ENCODE measurements at places on chromosomes 6 and 20.

DNA sequence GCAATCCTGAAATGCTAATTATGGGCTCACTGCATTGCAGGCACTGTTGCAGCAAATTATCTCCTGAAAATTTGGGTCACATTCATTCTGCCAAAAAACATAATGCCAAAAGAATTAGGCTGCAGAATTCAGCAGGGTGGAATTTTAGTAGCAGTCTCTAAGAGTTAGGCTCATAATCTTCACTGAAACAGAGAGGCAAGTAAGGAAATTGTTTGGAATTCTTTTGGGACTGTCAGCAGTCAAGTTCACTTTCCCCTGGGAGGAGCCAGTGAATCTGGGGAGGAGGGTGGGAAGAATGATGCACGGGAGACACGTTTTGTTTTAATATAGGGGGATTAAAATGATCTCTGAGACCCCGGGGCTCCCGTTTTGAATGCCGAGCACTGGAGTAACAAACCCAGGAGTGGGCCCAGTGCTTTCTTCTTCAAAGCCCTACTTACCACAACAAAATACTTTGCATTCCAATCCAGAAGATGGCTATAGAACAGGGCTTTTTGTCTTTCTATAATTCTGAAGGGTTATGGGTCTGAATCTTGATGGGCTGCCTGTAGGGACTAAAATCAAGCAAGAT lies 44.7 kb downstream of the SOBP start:
- no peak for DNase-seq

DNA sequence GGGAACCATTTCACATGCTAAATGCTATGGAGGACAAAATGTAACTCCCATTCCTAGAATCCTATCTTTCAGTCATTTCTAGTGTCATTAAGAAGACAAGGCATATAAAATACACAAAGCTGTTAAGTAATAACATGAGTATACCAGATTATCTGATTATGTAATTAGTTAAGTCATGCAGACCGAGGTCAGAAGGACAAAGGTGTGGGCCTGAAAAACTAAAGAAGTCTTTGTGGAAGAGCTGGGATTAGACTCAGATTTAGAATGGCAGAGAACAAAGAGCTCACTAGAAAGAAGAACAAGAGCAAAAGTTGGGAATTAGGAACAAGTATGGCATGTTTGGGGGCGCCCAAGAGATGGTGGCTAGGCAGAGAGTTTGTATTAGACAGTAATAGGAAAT lies 37.0 kb downstream of the EFHC1 start:
- DNase-seq = no peak

GRCh38 chr6:10569392-10570127 lies 48.4 kb downstream of the GCNT2 start:
- no peak for DNase-seq

GRCh38 chr20:58941471-58941870 lies 39.6 kb upstream of the NELFCD start:
- DNase-seq = no peak

- no peak for DNase-seq
Measured at GRCh38 chr20:19966840-19967239, 50.3 kb upstream of the NAA20 start.

GRCh38 chr6:131787766-131788712 lies 19.8 kb upstream of the ENPP1 start:
- no peak for DNase-seq

DNA sequence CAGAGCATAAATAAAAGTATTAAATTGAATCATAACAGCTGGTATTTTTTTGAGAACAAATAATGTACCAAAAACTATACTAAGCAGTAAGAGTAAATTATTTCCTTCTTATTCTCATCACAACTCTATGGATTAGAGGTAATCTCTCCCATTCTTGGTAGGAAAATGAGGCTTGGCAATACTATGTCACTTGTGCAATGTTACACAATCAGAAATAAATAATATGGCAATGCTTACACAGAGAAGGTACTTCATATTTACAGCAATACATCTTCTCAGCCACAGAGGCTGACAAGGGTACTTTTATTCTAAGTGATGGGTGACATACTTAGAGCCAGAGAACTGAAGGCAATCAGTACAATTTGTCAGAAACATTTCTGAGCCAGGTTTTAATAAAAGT lies 3.9 kb downstream of the DST start:
- DNase-seq = no peak

DNA sequence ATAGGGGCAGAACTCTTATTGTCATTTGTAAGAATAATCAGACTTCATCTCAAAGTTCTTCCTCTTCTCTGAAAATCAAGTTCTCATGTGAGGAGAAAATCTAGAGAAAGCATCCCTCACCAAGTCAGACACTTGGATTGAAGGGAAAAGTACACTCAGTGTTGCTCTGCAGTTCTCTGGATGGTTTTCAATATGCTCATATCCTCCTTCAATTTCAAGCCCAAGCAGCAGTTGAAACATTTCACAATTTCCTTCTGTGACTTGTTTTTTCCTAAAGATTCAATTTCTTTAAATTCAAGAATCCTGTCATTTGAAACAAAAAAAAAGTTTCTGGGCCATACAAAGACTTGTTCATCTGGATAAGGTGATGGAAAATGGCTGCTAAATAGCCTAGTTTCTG lies 140.2 kb upstream of the AHI1 start:
- DNase-seq = no peak

DNA sequence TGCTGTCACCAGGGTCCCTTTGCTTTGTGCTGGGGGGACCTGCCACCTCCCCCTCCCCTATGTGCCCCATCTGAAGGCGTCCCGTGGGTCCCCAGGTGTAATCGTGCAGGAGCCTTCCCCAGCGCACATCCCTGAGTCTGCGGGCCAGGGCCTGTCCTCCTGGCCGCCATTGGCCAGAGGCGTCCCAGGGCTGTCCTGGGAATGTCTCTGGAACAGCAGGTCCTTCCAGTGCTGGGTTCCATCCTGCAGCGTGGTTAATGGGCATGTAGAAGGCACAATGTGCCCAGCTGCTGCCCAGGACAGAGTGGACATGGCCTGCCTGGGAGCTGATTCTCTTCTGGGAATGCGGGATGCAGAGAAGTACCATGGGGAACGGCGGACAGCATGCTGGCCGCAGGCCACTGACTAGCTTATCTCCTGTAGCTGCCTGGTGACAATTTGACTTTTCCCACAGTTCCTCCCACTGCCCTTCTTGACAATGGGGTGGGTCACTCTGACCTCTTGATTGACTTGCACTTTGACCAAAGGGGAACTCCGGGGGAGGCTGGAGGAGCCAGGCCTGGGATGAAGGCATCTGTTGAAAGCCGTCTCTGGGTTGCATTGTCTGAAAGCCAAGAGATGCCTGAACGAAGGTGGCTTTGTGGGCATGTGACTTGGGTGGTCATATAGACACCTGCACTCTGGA lies 64.0 kb downstream of the CTCFL start:
- DNase-seq = no peak

DNA sequence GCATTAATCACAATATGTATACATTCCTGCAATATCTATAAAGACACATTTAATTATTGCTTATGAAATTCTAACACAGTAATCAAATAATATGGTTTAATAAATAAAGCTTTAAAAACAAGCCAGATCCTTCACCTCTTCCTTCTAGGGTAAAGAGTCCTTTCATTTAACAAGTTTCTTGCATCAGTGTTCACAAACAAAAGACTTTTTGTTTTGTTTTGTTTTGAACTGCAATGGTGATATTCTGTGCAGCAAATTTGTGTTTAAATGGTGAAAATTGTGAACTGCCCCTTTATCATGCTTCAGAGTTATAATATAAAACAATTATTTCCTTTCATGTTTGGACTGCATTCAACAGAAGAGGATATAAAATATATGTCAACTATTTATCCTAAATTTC lies 177.3 kb downstream of the EPHA7 start:
- DNase-seq = no peak

- no peak for DNase-seq
Measured at GRCh38 chr6:138645976-138646640, 127.5 kb upstream of the CCDC28A start.

DNA sequence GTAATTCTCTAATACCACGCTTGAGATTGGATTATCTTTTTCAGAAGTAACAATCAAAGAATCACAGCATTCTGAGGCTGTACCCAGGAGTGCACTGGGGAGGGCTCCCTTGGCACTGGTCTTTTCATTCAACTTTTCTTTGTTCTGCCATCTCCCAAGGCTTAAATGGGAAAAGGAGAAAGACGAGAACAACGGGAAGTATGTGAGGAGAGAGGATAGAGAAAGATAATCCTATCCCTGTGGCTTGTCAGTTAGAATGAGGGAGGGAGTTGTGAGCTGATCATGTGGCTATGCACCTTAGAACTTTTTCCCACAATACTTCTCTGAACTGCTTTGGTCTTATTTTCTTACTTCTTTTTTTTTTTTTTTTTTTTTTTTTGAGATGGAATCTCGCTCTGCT lies 83.1 kb downstream of the CAP2 start:
- DNase-seq = no peak

DNA sequence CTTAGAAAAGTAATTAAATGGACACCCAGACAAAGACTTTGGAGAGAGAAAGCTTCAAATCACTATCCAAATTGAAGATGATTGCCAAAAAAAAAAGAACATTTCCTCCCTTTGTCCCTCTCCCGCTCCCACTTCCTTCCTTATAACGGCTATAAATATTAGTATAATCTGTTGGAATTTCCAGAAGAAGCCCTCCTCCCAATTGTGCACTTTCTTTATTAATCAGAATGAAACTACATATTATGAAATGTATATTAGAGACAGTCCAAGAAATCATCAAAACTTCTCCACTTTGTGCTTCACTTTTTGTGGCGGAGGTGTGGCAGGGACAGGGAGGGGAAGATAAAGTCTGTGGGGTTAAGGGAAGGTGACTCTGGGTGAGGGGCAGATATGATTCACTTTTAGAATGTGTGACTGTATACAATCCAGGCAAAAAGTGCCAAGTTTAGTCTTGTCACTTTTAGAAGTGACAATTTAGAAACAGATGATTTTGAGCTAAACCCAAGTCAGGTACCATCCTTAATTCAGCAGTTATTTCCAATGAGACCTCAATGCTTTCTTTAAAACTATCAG lies 195.0 kb upstream of the MARCKS start:
- DNase-seq = no peak

GRCh38 chr20:38272398-38272797 lies 11.9 kb upstream of the KIAA1755 start:
- DNase-seq = no peak

DNA sequence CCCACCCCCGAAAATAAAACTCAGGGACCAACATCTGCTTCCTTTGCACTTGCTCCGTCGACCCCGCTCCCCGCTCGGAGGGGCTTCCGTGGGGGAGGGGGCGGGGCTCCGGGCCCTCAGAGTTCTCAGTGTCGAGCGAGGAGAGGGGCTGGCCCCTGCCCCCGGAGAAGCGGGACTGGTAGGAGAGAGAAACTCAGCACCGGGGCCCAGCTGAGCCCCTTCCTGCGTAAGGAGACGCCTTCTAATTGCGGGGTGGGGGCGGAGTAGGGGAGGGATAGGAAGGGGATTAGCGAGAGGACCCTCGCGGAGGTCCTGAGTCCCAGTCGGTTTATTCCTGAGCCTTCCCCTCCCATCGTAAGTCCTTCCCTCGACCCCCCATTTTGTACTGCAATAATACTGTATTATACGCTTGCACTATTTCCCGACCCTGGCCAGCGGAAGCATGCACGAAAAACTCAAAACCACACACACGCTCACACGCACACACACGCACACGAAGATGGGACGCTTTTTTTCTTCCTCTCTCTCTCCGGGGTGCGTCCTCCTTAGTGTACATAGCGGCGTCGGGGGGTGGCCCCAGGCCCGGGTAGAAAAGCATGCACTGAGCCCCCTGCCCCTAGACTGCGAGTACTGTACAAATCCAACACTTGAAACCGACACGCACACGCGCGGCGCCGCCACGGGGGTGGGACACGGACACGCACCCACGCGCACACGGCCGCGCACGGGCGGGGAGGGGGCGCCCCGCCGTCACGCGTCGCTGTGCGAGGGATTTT lies 22.1 kb upstream of the SLC22A7 start:
- peak; percentile 46 for DNase-seq

- DNase-seq = no peak
Measured at GRCh38 chr20:8223091-8223870, 91.2 kb downstream of the PLCB1 start.

- DNase-seq = no peak
Measured at GRCh38 chr6:155832596-155832995, 377.0 kb upstream of the NOX3 start.

DNA sequence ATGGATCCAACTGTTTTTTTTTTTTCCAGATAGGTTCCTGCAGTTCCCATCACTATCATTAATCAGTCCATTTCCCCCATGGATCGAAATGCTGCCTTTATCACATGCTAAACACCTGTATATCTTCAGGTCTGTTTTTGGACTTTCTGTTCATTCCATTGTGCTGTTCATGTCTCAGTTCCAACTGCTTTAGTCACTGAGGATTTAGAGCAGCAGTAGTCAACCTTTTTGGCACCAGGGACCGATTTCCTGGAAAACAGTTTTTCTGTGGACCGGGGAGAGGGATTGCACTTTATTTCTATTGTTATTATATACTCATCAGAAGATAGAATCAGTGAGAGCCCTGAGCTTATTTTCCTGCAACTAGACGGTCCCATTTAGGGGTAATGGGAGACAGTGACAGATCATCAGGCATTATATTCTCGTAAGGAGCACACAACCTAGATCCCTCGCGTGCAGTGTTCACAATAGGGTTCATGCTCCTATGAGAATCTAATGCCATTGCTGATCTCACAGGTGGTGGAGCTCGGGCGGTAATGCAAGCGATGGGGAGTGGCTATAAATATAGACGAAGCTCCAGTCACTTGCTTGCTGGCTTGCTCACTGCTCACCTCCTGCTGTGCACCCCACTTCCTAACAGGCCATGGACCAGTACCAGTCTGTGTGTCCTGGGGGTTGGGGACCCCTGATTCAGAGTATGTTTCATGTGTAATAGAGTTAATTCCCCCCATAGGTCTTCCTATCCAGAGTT lies 46.0 kb downstream of the CAP2 start:
- DNase-seq = no peak

- DNase-seq = no peak
Measured at GRCh38 chr6:44457596-44457995, 70.1 kb downstream of the CDC5L start.

GRCh38 chr20:8423482-8423881 lies 291.4 kb downstream of the PLCB1 start:
- DNase-seq = no peak

DNA sequence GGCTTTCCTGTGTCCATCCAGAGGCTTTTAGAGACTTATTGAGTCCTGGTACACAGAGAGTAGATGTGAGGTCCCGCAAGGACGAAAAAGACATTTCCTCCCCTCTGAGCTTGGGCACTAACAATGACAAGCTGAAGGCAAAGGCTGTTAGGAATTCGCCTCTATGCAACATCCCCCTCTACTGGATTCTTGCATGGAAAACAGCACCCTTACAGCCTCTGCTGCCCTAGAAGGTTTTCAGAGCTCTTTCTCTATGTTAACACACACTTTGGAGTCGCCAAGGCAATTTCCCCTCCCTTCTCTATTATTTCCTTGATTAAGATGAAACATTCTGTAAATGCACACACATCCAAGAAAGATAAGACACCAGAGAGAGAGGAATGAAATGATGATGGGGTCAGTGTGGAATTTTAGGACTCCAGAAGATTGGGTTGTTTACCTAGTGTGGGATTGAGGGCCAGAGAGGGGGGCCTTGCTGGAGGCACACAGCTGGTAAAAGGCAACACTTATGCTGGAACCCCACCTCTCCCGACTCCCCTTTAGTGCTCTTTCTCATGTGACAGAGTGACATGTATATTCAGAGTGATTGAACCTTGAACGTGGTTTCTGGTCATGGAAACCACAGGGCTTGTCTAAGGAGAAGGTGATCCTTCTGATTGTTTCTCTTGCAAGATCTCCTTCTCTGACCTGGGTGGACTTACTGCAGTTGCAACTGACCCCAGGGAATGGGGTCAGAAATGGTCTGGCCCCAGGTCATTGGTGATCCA lies 300.7 kb downstream of the CLIC5 start:
- DNase-seq = peak; percentile 51

GRCh38 chr6:72826037-72826436 lies 204.2 kb downstream of the KCNQ5 start:
- no peak for DNase-seq
